ENCODE measurements at places on chromosomes 12 and 14.

DNA sequence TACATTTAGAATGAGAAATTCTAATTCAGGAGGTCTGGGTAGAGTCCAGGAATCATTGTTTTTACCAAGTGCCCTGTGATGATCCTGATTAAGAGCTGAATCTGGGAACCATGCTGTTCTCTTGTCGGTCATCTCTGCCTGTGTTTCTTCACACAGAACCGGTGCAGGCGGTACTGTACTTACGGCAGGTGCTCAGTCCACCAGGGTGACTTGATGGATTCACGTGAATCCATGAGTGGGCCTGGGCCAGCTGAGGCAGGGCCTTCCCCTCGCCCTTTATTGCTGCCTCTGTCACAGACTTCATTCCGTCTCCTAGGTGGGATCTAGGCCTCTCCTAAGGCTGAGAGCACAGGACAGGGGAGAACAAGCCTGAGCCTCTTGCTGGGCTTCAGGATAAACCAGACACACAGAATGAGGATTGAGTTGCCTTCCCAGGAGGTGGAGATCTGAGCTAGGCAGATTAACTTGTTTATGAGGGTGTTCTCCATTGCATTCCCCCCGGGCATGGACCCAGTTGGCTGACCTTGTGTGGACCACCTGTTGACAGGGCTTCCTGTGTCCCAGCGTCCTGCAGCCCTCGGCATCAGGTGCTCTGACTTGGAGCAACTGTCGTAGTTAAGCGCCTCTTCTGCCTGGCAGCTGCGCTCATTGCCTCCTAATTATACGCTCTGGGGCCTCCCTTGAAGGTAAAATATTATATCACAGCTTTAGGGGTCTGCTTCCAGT is 42.1 kb downstream of the B4GALNT3 start:
- DNase-seq = no peak

DNA sequence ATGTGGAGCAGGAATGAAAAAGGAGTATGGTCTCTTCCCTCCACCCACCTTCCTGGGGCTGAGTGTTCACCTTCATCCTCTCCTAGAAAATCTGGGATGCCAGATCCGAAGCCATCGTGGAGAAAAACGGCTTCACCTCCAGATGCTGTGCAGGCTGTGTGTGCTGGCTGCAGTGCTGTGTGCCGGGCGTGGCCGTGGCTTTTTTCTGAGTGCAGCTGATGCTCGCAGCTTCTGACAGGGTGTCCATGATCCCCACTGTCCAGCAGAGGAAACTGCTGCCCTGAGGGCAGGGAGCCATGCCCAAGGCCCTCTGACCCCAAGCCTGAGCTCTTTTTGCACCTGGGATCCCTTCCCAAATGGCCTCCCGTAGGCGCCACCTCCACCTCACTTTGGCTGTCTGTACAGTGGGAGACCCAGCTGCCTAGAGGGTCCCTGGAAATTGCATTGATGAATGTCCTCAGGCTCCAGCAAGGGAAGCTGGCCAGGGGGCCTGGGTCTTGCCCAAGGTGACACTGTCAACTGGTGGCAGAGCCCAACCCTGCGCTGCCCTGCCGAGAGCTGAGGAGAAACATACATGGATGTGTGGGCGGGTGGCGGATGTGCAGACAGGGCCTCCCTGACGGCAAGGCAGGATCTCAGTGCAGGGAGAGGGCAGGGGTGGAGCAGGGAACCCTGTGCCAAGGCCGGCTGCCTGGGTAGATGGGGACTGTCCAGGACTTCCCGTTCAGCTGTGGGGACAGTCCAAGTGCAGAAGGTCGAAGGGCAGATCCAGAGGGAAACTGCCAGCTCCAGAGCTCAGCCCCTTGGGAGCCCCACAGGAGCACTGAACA is 53.3 kb downstream of the BEGAIN start:
- DNase-seq = no peak

DNA sequence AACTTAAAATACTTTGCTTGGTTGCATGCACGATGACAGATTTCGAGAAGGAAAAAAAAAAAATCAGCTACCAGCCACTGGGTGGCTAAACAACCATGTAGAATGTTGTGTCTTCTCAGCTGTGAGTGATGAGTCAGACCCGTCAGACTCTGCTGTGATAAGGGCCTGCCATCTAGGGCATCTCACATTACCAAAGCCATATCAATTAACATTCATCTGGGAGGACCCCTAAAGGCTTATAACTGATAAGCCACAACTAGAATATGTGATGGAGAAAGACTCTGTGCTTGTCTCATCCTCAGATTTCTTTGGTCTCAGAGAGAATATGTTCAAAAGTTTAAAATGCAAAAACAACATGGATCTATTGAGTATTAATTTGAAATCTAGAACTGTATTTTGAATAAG is 111.5 kb downstream of the PAX9 start:
- DNase-seq = peak; percentile 74

DNA sequence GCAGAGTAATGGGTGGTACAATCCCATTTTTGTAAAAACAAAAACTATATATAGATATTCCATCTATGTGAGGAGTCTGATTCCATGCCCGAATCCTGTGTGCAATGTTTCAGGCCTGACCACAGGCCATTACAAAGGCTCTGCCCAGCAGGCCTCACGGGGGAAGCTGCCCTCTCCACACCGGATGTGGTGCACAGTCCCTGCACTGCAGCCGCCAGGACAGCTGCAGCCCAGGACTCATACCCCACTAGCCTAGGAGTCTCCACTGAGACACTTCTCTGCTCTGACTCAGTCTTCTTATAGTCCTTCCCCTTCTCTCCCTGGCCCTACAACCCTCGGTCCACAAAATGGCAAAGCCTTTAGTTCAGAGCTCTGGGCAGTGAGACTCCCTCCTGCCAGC is 190.4 kb downstream of the PPM1H start:
- no peak for DNase-seq

Data from adipocyte (in vitro differentiated cells).